ENCODE measurements at places on chromosomes 3 and 15.

DNA sequence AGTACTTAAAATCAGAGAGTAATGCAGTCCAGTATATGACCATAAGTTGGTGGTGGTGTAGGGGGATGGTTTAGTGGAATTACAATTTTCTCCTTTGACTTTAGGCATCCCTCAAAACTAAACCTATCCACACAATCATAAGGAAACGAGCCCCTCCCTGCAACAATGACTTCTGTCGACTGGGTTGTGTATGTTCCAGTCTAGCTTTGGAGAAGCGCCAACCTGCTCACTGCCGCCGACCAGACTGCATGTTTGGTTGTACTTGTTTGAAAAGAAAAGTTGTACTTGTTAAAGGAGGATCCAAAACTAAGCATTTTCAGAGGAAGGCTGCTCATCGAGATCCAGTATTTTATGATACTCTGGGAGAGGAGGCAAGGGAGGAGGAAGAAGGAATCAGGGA lies 52.8 kb downstream of the MGA start:
- DNase-seq = no peak

- DNase-seq = no peak
Measured at GRCh38 chr3:149195221-149195620, 26.4 kb downstream of the CP start.

GRCh38 chr15:74368121-74368520 lies 675 bp upstream of the CYP11A1 start:
- no peak for DNase-seq

- no peak for DNase-seq
Measured at GRCh38 chr15:50127255-50127777, 8.3 kb upstream of the ATP8B4 start.

DNA sequence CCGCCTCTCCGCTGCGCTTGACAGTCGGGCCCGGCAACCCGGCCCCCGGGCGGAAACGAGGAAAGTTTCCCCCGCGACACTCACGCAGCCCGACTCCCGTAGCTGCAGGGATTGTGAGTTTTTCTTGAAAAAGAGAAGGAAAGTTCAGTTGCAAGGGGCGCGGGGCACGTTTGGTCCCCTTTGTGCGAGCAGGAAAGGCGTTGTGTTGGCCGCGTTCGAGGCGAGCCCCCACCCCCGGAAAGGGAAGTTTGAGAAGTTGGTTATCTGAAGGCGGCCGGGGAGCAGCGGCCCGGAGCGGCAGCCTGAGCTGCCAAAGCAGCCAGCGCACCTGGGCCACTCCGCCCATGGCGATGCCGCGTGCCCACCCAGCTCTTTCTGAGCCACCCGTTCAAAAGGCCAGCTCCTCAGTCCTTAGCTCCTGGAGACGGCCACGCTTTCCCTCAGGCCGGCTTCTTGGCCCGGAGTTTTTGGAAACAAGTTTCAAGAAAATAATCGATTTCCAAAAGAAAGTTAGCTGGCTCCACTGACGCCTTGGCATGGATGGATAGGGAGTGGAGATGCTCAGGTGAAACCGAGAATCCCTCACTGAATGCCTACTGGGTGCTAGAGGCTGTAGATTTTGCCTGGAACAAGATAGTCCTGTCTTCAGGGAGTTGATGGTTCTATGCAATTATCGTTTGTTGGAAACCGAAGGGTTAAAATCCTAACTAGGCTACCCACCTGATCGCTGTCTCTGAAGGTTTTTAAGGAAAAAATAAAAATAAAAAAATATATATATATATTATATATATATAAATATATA lies 832 bp downstream of the TGFBR2 start:
- peak; percentile 44 for DNase-seq

DNA sequence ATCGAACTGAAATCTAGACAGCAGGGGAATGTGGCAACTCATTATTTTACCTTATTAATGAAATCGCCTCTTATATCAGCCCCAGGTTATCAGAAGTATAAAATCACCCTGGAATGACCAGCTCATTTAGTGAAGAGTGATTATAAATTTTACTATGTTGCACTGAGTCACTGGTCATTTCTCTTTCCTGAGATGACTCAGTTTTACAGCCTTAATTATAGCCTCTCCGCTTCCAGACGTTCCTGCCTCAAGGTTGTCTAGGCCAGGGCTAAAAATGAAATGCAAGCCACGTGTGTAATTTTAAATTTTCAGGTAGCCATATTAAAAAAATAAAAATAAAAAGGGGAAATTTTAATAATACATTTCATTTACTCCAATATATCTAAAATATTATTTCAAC lies 33.3 kb downstream of the DET1 start:
- DNase-seq = no peak

DNA sequence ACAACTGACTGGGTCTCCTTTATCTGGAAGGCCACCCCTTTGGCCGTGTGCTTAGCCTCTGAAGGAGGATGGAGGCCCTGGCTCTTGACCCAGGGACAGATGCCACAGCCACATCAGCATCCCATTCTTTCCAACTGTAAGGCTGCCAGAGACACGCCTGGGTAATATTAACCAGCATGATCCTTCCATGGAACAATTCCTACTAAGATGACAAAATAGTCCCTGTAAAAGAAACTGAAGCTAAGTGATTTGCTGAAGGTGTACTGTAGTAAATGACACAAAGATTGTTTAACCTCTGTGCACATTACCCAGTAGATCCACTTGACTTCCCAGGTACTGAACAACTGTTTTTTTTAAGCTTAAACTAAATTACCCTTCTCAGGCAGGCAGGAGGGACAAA lies 352.7 kb downstream of the SLC9A9 start:
- DNase-seq = no peak

GRCh38 chr15:51048308-51048707 lies 46.4 kb downstream of the TNFAIP8L3 start:
- DNase-seq = peak; percentile 22

- DNase-seq = no peak
Measured at GRCh38 chr3:74033381-74033780, 408.6 kb upstream of the PDZRN3 start.

GRCh38 chr3:131807822-131808221 lies 227.0 kb downstream of the CPNE4 start:
- DNase-seq = no peak

Data from GDM1 (cell line).